RKO (cell line): ENCODE measurements at places on chromosomes 2 and 18.

- DNase-seq = no peak
Measured at GRCh38 chr2:132038179-132038882, 123.4 kb downstream of the ANKRD30BL start.

DNA sequence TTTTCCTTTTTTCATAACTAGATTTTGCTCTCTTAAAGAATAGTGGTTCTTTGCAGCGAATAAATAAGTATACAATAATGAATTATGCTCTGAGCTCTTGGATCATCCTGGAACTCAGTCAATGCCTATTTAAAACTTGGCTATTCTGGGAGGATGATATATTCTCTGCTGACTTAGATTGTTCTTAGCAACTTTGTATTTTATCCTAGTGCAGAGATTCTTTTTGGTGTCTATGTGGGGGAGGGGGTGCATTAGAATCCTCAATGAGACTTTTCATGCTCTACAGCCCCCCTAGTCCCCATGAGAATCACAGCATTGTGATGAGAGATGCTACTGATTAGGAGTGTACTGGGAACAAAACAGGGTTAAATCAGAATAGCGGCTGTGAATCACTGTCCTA, 8.8 kb upstream of the FAM98A start:
- DNase-seq = no peak

DNA sequence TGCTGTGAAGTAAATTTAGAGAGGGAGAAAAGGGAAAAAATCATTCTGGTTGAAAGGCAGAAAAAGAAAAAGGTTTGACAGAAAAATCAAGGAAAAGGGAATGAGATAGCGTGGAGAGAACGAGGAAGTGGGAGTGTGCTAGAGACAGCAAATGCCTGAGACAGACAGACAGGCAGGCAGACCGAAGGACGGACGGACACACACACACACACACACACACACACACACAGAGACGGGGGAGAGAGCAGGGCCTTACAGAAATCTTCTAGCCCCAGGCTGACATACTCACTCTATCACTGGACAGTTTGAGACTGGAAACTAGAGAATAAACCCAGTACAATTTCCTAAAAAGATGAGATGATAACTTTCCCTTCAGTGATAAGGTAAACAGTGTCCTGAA, 238.4 kb downstream of the ZNF521 start:
- DNase-seq = no peak

- no peak for DNase-seq
Measured at GRCh38 chr2:142781146-142781545, 96.3 kb upstream of the KYNU start.
